ENCODE measurements at places on chromosomes 11 and 22.

DNA sequence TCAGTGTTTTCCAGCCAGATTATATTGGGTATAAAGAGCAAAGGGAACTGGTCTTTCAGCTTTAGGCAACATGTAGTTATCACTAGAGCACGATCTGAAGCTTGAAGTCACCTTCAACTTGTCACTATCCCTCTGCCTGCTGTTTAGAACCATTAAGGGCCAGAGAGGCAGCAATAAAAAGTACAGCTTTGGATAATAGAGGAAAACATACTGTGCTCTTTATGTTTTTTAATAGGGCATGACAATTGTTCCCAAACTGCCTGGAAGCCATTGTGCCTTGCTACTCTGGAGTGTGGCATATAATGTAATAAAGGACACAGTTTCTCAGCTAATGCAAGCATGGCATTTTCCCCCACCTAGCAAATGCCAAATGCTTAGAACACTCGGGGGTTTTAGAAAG lies 1912.0 kb upstream of the RAG2 start:
- no peak for DNase-seq

DNA sequence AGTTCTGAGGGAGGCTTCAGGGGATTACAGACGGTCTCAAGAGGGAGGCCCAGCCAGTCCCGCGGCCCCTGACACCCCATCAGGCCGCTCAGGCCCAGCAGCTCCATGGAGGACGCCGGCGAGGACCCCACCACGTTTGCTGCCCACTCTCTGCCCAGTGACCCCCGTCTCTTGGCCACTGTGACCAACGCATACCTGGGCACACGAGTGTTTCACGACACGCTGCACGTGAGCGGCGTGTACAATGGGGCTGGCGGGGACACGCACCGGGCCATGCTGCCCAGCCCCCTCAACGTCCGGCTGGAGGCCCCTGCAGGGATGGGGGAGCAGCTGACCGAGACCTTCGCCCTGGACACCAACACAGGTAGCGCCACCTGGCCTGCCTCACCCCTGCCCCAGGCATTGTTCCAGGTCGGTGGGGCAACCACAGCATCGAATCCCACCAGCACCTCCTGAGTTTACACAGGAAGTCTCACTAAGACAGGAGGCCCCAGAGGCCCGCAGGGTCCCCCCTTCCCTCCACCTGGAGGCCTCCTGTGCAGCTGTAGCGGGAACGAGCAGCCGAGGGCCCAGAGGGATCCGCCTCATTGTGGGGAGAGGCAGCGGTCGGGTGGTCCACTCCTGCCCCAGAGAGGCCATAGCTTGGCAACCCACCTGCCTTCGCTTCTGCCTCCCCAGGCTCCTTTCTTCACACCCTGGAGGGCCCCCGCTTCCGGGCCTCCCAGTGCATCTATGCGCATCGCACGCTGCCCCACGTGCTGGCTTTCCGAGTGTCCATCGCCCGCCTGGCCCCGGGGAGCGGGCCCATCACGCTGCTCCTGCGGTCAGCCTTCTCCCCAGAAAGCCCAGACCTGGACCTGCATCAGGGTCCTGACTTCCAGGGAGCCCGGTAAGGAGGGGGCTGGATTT lies 1.0 kb downstream of the PGGHG start:
- DNase-seq = no peak

DNA sequence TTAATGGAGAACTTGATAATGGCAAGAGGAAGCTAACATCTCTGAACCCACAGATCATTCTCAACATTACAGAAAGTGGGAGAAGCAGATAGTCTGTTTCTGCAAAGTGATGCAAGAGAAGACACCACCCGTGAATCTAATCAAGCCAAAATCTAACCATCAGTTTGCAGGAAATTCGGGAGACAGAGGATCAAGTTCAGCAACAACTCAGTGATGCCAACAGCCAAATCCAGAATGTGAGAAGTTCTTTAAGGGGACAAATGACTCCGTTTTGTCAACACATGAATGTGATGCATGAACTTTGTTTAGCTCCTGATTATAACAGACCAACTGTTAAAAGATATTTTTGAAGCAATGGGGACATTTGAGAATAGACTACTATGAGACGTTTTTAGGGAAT lies 95.2 kb upstream of the LDLRAD3 start:
- DNase-seq = no peak

DNA sequence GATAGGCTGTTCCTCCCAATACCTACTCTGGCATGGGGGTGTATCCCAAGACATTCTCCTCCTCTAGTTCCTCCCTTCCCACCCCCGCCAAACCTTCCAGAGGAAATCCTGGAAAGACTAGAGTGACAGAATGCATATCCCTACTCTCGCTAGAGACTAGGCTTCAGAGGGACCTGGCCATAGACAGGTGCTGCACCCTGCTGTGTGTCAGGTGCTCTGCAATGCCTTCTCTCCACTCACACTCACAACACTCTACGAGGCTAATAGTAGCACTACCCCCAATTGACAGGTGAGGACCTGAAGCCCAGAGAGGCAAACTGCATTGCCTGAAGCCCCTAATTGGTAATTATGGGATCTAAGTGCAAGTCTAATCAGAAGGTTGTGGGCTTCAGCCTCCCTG lies 46.2 kb upstream of the LMO1 start:
- DNase-seq = no peak
